ENCODE measurements at places on chromosomes 11 and 22.

DNA sequence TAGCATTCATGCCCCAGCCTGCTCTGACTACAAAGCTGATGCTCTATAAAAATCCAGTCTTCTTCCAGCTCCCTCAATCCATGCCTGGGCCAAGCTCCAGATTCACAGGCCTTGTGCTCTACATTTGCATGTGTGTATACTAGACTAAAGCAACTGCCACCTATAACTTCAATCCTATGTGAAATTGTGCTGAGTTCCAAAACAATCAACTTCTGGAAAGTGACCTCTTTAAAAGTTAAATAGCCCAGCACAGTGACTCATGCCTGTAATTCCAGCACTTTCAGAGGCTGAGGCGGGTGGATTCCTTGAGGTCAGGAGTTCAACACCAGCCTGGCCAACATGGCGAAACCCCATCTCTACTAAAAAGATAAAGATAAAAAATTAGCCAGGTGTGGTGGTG, 114.3 kb upstream of the ZC3H12C start:
- peak; percentile 50 for DNase-seq

- DNase-seq: no peak
Measured at GRCh38 chr22:21612858-21613257, 17.0 kb downstream of the YDJC start.

- DNase-seq: no peak
Measured at GRCh38 chr11:28139841-28140415, 31.7 kb downstream of the METTL15 start.

DNA sequence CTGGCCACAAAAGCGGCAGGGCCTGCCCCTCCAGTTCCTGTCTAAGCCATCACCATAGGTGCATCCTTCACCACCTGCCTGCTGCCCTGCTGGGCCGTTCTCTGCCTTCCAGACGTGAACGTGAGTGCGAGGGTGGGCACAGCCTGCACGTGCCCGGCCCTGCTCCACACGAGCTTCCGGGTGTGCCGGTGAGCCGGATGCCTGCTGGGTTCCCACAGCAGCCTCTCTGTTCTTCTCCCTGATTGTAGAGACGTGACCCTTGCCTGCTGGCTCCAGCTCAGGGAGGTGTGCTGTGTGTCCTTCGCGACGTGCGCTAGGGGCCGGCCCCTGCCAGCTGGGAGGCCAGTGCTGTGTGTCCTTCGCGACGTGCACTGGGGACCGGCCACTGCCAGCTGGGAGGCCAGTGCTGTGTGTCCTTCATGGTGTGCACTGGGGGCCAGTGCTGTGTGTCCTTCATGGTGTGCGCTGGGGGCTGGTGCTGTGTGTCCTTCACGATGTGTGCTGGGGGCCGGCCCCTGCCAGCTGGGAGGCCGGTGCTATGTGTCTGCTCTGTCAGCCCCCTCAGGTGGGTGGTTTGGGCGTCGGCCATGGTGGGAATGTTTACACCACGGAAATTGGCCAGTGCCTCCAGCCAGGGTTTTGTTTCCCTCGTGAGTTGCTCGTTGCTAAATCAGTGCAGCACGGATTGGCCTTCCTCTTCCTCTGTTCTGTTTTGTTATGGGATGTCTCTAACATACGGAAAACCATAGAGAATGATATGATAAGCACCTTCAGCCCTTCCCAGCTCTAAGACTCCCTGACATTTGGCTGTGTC, 35.4 kb upstream of the BRSK2 start:
- DNase-seq: no peak

DNA sequence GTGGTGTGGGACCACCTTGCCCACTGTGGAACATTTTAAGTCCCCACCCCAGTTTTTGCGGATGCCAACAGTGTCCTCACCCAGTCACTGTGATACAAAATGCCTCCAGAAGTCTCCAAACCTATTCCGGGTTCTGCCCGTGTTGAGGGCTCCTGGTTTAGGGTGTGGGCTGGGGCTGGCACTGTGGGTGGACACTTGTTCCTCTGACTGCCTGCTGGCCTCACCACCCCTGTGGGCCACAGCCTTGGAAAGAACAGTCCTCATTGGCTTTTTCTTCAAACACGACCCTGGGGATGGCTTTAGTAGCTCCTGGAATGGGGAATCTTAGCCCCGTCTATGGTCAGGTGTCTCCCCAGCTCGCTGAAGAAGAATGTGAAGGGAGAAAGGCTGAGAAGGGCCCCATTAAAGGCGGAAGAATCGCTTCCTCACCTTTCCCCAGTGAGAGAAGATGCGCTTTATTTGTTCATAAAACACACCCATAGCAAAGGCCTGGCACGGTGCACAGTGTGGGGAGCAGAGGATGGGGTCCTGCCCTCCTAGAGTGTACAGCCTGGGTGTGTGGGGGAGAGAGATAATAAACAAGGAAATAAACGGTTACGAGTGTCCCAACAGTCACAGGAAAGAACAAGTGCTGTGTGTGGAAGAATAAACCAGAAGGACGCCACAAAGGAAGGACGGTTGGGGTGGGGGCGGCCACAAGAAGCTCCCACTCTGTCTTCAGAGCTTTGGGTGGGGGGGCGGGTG, 91.6 kb upstream of the SLC22A12 start:
- no peak for DNase-seq

DNA sequence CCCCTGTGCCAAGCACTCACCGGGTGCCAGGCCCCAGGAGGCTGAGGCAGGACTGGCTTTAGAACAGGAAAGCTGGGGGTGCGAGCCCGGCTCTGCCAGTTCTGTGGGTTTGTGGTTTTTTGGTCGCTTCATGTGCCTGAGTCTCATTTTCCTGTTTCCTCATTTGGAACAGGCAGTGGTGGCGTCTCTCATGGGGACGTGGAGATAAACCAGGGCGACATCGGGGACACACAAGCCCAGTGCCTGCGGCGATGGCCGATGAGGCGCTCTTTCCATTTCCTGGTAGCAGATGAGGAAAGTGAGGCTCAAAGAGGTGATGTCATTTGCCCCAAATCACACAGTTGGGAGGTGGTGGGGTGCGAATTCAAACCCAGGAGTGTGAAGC, 20.8 kb upstream of the CHKA start:
- DNase-seq: no peak

GRCh38 chr11:117796872-117797529, at the start of gene DSCAML1:
Gene DSCAML1, minus strand, starts transcription at chr11:117797216. Its CDS starts 137 bp downstream, at chr11:117797079.
- DNase-seq: no peak

DNA sequence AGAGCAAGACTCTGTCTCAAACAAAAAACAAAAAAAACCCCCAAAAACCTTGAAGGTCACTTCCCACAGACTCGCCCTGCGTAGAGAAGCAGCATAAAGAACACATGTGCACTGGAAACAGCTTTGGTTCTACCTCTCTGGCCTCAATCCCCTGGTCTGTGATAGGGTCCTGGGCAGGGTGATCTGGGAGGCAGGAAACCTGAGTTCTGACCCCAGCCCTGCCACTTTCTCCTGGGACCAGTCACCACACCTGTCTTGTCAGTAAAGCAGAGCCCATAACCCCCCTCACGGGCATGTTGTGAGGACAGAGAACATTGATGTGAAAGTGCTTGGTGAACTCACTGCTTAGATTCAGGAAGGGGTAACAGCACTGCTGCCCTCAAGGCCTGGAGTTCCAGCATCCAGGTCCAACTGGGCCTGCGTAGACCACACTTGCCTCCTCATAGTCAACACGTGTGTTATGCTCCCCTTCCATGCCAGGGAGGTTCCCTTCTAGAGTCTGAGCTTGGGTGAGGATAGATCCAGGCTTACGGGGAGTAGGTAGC, 11.4 kb downstream of the UCP2 start:
- no peak for DNase-seq

GRCh38 chr22:38289583-38290082, 16.8 kb upstream of the TMEM184B start:
- no peak for DNase-seq

DNA sequence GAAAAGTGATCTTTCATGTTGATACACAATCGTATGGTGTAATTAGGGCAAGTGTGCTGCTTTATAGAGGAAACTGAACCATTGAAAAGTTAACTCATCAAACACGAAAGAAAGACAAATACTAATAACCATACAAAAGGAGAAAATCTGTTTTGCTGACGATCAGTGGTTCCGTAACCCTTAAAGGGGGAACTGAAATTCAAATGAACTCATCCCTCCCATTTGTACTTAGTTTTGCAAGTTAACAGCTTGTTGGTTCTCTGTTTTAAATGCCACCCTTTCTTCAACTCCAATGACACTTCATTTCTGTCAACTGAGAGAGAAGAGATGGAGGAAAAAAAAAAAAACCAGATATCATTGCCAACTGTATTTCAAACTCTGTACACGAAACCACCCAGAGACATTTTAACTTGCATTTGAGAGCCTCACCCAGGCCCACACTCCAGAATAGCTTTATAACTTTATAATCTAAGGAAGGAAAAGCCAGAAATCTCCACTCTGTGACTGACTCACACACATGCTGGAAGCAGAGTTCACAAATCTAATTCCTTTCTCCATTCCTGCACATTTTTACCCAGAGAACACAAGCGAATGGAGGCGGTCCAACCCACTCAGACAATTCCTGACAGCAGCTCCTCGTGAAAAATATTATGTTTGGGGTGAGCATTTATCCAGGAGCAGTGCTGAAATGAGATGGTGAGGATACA, 17.4 kb upstream of the CSNK2A3 start:
- DNase-seq: no peak

DNA sequence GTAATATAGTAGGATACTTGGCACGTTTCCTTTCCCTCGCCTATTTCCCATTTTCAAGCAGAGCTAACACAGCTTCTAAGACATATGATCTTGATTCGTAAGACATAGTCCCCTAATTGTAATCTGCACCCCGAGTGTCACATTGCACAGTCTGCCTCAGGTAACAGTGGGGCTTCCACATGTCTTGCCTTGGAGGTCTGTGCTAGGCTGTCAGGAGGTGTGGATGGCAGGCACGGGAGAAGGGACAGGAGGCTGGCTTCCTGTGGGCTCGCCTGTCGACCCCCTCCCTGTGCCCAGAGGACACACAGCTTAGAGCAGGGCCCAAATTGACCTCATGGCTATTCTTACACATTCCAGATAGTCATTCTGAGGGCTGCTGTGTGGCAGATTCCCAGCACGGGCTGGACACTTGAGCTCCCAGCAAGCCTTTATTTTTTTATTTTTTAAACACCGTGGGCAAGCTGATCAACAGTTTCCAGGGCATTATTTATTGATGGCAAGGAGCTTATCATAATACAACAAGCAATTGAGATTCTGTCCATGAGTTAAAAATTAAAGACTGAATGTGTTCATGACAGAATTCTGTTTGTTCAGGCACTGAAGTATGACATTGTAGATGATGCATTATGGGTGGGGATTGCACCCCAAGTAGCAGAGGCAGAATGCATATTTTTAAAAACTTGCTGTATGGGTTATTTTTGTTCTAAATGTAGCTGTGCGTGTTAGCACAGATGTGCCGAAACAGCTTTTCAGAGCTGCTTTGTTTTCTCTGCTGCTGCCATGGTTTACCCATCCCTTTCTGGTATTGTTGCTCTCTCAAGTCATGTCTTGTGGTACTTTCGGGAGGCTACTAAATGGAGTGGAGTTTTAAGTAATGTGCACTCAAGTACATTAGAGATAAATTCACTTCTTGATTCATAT, 113.0 kb downstream of the ATXN10 start:
- no peak for DNase-seq

- no peak for DNase-seq
Measured at GRCh38 chr11:134945993-134946392, 534.0 kb upstream of the B3GAT1 start.

- DNase-seq: no peak
Measured at GRCh38 chr22:48761546-48761945, 1066.1 kb downstream of the BRD1 start.

GRCh38 chr11:31474083-31474482, 35.3 kb downstream of the IMMP1L start:
- DNase-seq: no peak

GRCh38 chr11:459511-460220, 9.6 kb downstream of the PTDSS2 start:
- DNase-seq: no peak

DNA sequence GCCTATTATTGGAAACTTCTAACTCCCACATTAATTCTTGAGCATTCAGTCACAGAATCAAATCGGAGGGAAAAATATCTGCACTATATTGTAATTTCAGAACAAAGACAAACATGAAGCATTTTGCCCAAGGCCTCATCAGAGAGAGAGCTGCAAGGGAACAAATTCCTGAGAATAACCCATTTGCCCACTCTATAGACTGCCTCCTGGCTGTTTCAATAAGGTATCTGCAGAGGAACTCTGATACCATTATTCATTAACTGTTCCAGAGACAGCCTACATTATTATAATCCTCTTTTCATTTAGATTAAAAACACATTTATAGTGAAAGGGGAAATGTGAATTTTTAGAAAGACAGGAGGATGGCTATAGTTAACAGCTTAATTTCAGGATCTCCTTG, 663.9 kb downstream of the DLG2 start:
- no peak for DNase-seq

GRCh38 chr11:43359422-43359818, 700 bp downstream of the TTC17 start:
- DNase-seq: peak; percentile 28

- no peak for DNase-seq
Measured at GRCh38 chr22:47055921-47056320, 293.5 kb downstream of the TBC1D22A start.

DNA sequence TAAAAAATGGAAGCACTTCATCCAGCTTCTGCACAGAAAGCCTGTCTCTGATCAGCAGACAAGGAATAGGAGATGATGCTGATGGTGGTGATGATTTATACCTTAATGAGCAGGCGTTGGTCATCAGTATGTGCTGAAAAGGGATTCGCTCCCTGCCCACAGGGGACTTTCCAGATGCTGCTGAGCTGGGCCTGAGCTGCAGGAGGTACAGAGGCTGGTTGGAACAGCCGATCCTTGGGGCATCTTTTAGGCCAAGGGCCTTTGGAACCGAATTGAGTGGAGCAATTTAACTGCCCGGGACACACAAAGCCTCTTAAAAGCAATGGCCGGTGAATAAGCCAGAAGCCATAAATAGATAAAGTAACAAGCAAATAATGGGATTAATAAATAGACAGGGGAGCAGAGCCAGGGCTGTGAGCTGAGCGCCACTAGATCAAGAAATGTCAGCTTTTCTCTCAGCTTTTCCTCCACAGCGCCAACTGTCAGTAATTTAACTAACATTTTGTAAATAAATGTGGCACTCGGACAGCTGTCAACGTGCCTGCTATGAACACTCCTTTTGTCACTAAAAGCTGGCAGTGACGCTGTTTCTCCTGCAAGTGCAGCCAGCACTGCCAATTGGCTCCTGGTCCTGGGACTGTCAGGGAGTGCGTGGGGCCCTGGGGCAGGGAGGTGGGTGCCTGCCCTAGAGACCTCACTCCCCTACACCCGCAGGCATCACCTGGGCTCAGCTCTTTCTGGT, 562.3 kb downstream of the NTM start:
- no peak for DNase-seq

GRCh38 chr22:32318361-32318760, 39.3 kb upstream of the RFPL3 start:
- DNase-seq: no peak

GRCh38 chr11:7486781-7487140, 1.5 kb downstream of the OLFML1 start:
- no peak for DNase-seq

GRCh38 chr11:104433751-104434150, 269.8 kb upstream of the PDGFD start:
- no peak for DNase-seq

- no peak for DNase-seq
Measured at GRCh38 chr11:113533425-113533698, 58.2 kb upstream of the DRD2 start.

GRCh38 chr22:35138521-35138920, 72.6 kb downstream of the ISX start:
- no peak for DNase-seq

All from IMR-90 (cell line).